ENCODE measurements at places on chromosomes 4 and X.

GRCh38 chr4:57342411-57342810 lies 232.2 kb upstream of the IGFBP7 start:
- DNase-seq = no peak

GRCh38 chr4:76607846-76608245 lies 172.8 kb downstream of the SHROOM3 start:
- DNase-seq = no peak

- DNase-seq = no peak
Measured at GRCh38 chr4:61407642-61408618, 207.8 kb downstream of the ADGRL3 start.

DNA sequence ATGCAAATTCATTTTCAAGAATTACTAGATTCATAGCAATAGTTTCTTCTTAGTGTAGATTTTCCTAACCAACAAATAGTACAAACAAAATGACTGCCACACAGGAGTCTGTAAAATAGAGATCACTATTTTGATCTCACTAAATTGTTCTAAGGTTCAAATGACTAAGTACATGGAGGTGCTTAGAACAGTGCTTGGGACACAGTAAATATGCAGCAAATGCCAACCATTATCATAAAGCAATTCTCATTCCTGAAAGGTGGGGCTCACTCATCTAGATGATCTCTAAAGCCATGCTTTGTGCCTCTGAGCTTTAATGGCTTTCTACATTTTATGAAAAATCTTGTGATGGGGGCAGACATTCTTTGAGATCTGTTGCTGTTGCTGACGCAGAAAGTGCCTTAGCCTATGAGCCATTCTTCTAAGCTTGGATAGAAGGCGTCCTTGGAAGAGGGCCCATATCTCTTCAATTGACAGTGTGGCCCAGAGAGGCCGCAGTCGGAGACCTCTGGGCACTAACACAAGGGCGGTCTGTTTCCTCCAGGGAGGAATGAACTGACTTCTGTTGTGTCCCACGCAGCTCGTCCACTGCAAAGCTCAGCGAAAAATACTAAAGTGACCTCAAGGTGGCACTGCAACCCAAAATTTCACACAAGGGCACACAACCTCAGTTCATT lies 23.5 kb downstream of the TLR10 start:
- peak; percentile 58 for DNase-seq

GRCh38 chrX:97050392-97050791 lies 166.7 kb downstream of the RPA4 start:
- no peak for DNase-seq

DNA sequence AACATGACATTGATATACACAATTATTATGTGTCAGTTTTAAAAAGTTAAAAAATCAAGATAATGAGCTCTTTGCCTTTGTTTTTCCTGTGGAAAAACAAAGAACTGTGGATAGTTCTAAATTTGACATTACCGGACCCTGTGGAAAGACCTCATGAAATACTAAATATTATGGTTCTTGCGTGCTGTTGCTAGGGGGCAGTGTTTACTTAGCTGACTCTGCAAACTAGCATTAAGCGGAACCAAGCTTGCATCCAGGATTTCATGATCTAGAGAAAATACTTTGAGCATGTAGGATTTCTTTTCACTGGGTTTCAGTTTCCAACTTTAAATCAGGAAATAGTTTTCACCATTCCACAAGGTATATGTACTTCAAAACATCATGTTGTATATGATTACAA lies 33.6 kb downstream of the CLCN4 start:
- no peak for DNase-seq

DNA sequence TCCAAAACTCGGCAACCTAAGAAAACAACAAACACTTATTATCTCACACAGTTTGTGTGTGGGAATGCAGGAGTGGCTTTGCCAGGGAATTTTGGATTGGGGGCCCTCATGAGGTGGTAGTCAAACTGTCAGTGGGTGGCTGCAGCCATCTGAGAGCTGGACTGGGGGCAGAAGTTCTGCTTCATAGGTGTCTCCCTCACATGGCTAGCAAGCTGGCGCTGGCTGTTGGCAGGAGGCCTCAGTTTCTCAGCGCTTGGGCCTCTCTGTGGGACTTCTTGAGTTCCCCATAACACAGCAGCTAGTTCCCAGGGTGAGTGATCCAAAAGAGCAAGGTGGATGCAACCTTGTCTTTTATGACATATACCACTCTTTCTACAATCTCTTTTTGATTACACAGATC lies 26.0 kb upstream of the RASL11B start:
- DNase-seq = no peak

DNA sequence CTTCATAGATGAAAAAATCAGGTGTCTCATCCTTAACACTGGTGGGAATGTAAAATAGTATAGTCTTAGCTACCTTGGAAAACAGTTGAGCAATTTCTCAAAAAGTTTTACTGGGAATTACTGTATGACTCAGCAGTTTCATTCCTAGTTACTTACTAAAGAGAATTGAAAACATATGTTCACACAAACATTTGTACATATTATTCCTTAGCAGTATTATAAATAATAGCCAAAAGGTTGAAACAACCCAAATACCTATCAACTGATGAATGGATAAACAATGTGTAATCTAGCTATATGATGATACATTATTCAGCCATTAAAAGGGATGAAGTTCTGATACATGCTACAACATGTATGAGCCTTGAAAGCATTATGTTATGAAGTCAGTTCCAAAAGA lies 41.7 kb downstream of the RBM46 start:
- DNase-seq = no peak

- no peak for DNase-seq
Measured at GRCh38 chr4:16785793-16786527, 112.5 kb downstream of the LDB2 start.

DNA sequence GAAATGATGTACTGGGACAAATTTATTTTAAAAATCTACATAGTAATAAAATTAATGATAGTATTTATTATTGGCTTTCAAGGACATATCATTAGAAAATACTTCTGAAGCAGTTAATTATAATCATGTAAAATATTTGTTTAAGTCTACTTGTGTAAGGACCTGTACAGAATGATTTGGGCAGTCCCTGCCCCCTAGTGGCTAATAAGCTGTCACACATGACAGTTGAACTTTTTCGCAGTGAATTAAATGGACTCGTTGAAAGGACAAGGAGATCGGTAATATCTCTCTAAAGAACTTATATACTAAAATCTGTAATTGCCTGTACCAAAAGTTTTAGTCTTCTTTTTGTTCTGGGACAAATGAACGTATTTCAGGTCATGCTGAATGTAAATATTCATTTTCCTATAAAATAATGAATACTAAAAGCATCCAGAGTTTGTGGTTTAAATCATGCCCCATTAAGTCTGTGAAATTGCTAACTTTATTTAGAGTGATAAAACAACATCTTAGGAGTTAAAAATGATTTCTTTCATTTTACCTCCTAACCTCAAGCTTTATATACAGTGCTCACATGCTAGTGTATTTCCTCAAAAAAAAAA lies 13.6 kb downstream of the EXOC1 start:
- peak; percentile 20 for DNase-seq

DNA sequence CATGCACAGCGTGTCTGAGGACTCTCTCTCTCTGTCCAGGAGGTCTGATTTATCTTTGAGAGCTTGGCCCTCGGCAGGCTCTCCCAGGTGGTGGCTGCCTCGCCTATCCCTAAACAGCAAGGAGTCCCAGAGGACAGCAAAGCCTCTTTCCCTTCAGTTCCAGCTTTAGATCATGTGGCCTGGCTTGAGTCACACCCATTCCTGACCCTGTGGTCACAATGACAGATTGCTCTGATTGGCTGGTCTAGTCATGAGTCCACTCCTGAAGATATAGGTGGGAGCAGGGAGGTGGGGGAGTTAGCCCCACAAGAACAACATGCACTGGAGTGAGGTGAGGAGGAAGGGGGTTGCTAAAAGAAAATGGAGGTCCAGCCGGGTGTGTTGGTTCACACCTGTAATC lies 12.1 kb upstream of the PORCN start:
- no peak for DNase-seq

DNA sequence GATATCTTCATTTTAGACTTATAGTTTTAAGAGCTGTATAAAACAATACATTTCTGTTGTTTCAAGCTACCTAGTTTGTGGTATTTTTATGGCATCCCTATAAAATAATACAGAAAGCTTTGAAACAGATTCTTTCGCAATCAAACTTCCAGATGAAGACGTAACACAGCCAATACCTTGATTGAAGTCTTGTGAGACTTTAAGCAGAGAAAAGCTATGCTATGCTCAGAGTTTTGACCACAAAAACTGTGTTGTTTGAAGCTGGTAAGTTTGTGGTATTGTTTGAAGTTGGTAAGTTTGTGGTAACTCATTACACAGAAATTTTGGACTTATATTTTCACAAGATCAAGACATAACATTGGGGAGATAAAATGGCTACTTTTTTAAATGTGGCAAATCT lies 201.8 kb upstream of the UGT8 start:
- no peak for DNase-seq

DNA sequence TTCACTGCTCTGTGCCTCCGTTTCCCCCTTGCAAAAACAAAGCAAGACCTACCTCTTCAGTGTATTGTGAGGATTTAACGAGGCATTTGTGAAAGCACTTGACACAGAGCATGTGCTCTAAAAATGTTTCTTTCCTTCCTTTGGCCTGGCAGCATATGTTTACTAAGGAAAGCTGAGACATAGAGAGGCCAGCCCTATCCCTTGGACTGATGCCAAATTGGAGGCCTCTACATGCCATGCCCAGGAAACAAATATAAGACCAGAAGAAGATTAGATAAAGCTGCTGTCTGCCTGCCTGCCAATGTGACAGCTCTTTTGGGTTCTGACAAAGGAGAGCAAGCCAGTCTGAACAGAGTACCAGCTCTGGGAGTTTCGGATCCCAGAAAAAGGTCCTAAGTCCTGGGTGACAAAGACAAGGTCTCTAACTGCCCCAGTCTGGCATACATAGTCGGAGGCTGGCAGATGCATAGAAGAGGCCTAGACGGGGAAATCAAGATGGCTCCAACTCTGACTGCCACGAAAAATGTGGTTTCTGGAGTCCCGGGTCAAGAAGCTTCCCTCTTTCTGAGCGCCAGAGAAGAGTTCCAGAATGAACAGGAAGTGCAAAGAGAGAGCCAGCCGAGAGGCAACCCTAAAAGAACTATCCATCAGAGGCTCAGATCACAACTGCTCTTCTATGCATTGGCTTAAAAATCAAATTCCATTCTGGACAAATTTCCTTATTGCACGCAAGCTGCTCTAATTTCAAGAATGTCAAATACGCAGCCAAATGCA lies 25.8 kb downstream of the OTUD6A start:
- no peak for DNase-seq

DNA sequence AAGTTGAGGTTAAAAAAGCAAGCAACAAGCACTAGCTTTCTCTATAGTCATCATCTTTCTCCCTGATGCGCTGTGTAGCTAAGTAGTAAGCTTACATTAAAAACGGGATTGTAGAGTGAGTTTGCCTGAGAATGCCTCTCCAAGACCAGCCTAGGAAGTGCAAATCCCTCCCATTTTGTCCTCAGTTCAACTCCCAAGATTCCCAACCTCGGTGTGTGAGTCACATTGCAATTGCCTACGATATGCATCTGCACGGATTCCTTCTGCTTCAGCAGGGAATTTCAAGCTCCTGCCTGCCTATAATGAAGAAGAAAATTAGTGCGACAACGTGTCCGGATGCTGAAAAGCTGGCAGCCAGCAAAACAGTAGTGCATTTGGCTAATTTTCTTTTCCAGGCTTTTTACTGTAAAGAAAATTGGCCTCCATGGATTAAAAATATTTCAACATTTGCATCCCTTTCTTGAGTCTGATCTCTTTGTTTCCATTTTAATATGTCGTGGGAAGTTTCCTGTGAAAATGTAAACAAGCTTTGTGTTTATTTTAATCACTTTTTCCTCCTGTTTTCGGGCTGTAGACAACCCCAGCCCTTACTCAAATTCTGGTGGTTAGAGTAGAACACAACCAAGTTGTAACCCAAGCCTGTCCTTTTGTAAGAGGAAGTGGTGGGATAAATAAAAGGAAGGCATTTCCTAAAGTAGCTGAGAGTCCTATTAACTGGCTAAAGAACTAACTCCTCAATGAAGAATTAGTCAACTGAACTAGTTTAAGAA lies 58.4 kb upstream of the TET2 start:
- DNase-seq = no peak

DNA sequence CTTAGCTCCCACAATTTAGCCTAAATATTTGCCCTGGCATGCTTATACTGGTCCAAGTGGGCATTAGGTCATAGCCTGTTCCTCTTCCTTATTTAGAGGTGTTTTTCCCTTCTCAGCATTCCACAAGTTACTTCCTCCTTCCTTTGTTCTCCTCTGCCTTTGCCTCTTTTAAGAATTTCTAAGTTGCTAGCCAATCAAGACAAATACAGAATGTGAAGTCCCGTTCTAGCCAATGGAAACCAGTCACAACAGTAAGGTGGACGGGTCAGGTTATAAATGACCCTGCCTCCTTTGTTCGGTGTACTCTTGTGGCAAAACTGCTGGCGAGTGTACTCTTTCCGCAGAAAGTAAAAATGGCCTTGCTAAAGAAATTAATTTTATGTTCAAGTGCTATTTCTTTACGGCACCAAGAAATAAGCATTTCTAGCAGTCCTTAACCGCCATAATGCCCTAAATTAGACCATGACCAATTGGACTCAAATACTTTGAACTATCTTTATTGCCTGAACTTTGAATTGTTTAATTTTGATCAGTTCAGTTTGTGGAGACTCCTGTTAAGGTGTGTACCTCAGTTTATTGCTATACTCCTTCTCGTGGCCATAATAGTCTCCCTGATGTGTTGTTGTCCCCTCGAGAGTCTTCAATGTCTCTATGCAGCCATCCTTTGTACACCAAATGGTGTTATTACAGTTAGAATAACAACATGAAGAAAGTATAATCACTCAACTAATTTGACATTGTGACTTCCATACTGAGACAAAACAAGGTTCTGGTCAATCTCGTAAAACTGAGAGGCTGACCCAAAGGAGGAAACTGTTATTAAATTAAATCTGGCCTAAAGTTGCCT lies 1.6 kb upstream of the HADH start:
- no peak for DNase-seq

GRCh38 chr4:57190601-57191481 lies 80.7 kb upstream of the IGFBP7 start:
- DNase-seq = no peak

GRCh38 chrX:150482537-150483206 lies 85.7 kb upstream of the MTM1 start:
- DNase-seq = no peak

GRCh38 chr4:28518561-28519165 lies 1658.0 kb downstream of the STIM2 start:
- DNase-seq = no peak

DNA sequence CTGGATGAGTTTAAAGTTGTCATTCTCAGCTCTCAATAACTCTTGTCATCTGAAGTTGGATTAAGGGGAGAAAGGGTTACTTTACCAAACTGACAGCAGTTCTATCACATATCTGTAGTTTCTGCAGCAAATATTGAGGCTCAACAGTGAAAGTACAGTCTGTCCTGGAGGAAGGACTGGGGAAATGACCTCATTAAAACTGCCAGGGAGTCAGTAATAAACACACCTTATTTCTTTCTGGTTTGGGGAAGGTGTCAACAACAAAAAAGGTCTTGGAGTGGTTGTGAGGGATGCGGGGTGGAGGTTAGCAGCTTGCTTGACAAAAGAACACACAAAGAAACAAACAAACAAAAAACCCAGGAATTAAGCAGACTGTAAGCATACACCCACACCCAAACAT lies 1418.0 kb downstream of the STIM2 start:
- no peak for DNase-seq
